ENCODE measurements at places on chromosomes 6 and 20.

- no peak for DNase-seq
These were observed 67.7 kb upstream of the ZNFX1 start for GRCh38 chr20:49345524-49345923.

GRCh38 chr20:37821696-37822095 is 81.2 kb upstream of the VSTM2L start:
- no peak for DNase-seq

GRCh38 chr6:31525932-31526591 is 2.7 kb upstream of the MCCD1 start:
- no peak for DNase-seq

- DNase-seq: peak; percentile 78
These were observed 49.4 kb downstream of the TMEM242 start for GRCh38 chr6:157273756-157274470.

GRCh38 chr6:107246972-107247615 is 131.8 kb upstream of the BEND3 start:
- DNase-seq: no peak

DNA sequence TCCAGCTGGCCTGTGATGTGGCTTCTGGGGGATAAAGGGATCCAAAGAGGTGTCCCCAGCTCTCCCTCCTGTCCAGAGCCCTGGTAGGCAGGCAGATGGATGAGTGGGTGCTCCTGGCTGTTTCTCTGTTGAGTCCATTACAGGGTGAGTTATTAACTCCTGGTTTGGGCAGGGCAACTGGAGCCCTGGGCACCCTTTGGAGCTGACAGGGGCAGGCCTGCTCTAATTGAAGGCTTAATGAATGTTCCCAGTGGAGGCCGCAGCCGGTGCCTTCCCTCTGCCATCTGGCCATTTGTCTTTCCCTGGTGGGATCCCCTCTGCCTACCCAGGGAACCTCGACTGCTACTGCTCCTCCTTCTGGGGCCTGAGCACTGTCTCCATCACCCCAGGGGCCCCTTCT is 44.7 kb upstream of the MLN start:
- no peak for DNase-seq

GRCh38 chr20:39082622-39083398 is 120.7 kb downstream of the DHX35 start:
- DNase-seq: no peak

DNA sequence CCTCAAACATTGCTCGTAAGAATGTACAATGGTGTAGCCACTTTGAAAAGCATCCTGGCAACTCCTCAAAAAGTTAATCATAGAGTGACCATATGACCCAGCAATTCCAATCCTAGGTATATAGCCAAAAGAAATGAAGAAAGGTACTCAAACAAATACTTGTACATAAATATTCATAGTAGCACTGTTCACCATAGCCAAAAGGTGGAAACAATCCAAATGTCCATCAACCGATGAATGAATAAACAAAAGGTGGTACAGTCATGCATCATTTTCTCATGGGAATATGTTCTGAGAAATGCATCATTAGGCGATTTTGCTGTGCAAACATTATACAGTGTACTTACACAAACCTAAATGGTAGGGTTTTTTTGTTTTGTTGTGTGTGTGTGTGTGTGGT is 74.4 kb upstream of the TBC1D7 start:
- DNase-seq: no peak

- no peak for DNase-seq
These were observed 911.0 kb upstream of the CITED2 start for GRCh38 chr6:140285471-140285870.

- no peak for DNase-seq
These were observed 85.7 kb downstream of the RFPL4B start for GRCh38 chr6:112432853-112433252.

- DNase-seq: peak; percentile 2
These were observed 58.2 kb upstream of the QKI start for GRCh38 chr6:163356324-163356723.

- DNase-seq: no peak
These were observed 326.4 kb downstream of the LAMA2 start for GRCh38 chr6:129209355-129209754.

- DNase-seq: no peak
These were observed 255.6 kb downstream of the MAFB start for GRCh38 chr20:40433341-40433861.

DNA sequence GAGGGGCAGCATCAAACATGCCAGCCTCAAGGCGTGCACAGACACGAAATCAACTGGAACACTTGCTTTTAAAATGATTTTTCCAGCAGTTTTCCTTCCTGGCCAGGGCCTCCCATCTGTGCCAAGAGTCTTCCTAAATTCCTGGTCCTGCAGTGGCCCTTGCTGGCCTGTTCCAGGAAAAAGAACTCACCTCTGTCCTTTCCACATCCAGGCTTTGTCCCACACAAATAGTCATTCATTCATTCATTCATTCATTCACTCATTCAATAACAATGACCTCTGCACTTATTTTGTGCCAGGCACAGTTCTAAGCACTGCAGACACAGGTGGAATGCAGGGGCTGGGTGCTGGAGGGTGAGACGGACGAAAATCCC is 89.0 kb upstream of the CCDC167 start:
- DNase-seq: no peak

DNA sequence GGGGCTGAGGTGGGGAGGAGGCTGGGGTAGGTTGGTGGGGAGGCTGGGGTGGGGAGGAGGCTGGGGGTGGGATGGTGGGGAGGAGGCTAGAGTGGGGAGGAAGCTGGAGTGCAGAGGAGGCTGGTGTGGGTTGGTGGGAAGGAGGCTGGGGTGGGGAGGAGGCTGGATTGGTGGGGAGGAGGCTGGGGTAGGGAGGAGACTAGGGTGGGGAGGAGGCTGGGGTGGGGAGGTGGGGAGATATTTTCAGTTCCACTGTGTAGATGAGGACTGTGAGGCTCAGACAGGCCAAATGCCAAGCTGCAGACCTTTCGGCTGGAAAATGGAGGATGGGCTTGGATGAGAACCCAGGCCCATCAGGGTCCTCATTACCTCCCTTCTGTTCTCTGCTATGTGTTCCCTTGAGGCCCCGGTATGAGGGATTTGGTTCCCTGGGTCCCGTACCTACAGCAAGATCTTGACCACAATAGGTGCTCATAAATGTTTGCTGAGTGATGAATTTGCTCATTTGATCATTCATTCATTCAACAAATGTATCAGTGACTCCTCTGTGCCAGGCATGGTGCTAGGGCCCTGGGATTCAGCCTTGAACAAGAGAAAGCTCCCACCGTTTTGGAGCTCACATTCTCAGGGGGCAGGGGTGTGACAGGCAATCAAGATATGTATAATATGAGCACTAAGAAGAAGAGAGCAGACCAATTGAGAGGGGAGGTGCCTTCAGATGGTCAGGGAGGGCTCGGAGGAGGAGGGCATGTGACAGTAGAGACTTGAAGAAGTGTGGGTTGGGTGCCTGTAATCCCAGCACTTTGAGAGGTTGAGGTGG is 36.1 kb upstream of the NOL4L start:
- DNase-seq: no peak

GRCh38 chr6:74932232-74932888 is 273.5 kb downstream of the COL12A1 start:
- no peak for DNase-seq

- no peak for DNase-seq
These were observed 242.3 kb downstream of the TBX18 start for GRCh38 chr6:84522135-84522549.

DNA sequence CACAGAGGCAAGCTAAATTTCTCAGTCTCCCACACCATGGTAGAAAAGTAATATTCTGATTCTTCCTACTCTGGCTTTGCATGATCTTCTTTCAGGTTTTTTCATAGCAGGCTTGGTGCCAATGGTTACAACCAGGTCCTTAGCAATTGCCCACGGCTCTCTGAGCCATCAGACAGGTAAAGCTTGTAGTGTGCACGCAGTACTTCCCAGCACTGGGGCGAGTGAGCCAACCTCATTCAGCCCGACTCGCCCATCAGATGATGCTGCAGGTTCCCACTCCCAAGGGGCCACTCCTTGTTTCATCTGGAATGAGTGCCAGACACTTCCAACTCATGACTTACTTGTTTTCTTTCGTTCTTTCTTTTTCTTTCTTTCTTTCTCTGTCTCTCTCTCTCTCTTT is 78.3 kb downstream of the PERP start:
- no peak for DNase-seq

DNA sequence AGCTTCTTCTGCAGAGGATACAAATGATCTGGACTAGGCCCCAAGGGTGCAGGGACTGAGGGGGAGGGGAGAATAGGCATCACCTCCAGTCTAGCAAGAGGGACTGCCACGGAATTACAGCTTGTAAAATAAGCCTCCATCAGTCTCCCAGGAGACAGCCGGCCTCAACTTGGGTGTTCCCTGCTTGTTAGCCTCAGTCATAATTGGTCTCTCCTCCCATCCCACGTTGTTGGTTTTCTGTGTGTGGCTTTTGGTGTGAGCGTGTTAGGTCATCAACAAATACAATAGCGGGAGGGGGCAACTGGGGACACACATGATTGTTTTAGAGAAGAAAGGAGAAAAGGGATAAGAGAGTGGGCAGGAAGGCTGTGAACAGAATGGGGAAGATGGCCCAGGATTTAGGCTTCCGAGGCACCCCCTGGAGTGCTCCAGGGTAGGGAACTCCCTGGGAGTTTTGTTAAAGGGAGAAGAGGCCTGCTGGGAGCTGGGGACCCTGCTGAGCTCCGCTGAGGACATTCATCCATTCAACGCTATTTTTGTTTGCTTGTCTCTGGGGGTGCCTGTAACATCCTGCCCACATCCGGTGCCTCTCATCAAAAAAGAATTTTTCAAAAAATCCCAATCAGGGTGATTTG is 9.2 kb downstream of the FOXA2 start:
- DNase-seq: no peak

GRCh38 chr6:34559651-34560365 is 3.7 kb upstream of the SPDEF start:
- DNase-seq: no peak

DNA sequence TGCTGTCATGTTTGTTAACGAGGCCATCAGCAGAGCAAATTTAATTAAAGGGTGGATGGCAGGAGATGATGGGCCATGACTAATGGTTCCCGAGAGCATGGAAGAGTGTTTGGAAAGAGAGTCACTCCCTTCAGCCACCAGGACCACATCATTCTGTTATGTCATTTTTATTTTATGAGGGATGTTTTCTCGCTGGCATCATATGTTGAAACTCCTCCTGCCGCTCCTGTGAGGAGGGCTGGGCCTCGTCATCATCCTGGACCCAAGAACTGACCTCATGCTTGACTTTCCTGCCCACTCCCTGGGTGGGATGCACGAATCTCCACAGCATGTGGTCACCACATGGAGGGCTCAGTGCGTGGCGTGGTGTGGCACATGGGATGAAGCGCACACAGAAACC is 86.4 kb upstream of the FRMD1 start:
- no peak for DNase-seq

DNA sequence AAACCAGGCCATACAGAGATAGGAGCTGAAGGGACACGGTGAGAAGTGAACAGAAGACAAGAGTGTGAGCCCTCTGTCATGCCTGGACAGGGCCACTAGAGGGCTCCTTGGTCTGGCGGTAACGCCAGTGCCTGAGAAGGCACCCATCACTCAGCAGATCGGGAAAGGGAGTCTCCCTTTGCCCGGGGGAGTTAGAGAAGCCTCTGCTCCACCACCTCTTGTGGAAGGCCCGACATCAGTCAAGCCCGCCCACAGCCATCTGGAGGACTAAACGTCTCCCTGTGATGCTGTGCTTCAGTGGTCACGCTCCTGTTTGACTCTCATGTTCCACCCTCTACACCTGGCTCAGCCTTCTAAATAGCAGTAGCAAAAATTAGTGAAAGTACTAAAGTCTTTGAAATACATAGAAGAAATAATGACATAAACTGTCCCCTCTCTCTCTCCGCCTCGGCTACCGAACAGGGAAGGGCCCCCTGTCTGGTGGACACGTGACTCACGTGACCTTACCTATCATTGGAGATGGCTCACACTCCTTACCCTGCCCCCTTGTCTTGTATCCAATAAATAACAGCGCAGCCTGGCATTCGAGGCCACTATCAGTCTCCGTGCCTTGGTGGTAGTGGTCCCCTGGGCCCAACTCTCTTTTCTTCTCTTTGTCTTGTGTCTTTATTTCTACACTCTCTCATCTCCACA is 66.7 kb downstream of the RPP21 start:
- DNase-seq: peak; percentile 66

GRCh38 chr6:33950472-33950881 is 146.7 kb upstream of the MLN start:
- no peak for DNase-seq

- DNase-seq: peak; percentile 20
These were observed 945 bp downstream of the TENT5A start for GRCh38 chr6:81751388-81752083.

DNA sequence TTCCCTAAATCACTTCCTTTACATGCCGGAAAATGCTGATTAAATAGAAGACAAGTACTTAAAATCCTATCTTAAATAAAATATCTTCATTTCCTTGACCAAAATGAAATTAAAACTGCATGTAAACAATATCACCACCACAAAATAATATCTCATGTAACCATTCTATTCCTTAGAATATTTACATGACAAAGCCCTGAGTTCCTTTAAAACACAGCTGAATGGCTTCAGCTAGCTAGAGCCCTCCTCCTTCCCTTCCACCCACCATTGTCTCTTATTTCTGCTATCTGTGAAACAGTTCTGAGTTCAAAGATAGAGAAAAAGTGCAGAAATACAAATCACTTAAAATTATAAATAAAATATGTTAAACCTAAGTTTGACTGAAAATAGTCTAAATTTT is 103.1 kb downstream of the HIVEP2 start:
- no peak for DNase-seq

- DNase-seq: no peak
These were observed 437.1 kb downstream of the PTPRT start for GRCh38 chr20:42752620-42753019.

GRCh38 chr6:160408528-160408927 is 60.4 kb downstream of the SLC22A3 start:
- no peak for DNase-seq

DNA sequence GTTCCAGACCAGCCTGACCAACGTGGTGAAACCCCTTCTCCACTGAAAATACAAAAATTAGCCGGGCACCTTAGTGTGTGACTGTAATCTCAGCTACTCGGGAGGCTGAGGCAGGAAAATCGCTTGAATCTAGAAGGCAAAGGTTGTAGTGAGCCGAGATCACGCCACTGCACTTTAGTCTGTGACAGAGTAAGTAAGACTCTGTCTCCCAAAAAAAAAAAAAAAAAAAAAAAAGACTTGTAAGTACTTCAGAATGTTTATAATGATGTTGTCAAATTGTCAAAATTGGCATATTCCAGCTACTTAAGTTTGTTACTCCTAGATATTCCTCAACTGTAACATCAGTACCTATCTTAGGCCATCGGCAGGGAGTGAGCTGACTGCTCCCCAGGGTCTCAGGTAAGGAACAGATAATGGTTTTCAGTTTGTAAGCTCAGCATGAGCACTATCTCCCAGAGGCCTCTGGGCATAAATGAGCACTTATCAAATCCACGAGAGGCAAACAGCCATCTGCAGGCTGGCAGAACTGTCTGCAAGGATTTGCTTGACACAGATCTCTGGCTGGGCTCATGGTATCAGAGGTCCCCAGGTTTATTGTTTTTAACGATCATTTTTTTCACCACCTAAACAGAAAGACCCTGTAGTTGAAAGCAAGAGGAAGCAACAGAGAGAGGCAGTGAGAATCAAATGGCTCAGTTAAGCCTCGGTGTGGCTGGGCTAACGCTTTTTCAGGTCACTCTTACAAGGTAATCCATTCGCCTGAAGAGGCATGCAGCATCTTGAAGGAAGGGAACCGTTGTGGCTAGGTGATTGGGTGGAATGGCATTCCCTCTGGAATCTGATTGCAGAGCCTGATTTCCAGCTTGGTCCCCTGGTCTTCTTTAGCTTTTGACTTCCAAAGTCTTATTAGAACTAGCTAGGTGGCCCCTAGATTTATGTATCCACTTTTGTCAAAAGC is 115.9 kb downstream of the LY86 start:
- DNase-seq: no peak

Data from CD4-positive, alpha-beta T cell treated with Interleukin-21 for 1 hour (primary cell).